ENCODE measurements at places on chromosomes 5 and 9.

GRCh38 chr5:149490599-149491485, 60.4 kb downstream of the CSNK1A1 start:
- DNase-seq, result no peak

DNA sequence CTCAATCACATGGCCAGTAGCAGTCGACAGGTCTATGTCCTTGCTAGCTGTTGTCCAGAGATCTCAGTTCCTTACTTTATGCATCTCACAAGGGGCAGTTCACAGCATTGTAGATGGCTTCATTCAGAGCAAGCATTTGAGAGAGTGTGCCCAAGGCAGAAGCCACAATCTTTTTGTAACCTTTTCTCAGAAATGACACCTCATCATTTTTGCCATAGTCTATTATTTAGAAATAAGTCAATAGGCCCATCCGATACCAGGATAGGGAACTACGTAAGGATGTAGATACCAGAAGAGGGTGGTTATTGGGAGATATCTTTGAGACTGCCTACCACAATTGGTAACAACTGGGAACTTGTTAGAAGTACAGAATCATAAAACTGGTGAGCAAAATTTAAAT, 37.1 kb downstream of the LURAP1L start:
- no peak for DNase-seq

GRCh38 chr5:60521376-60522291, 178.3 kb downstream of the DEPDC1B start:
- no peak for DNase-seq

DNA sequence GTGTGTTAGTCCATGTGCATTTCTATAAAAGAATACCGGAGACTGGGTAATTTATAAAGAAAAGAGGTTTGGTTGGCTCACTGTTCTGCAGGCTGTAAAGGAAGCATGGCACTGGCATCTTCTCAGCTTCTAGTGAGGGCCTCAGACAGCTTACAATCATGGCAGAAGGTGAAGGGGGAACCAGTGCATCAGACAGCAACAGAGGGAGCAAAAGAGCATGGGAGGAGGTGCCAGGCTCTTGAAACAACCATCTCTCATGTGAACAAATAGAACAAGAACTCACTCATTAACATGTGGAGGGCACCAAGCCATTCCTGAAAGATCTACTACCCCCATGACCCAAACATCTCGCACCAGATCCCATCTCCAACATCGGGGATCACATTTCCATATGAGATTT, 89.2 kb upstream of the IL33 start:
- DNase-seq, result no peak

DNA sequence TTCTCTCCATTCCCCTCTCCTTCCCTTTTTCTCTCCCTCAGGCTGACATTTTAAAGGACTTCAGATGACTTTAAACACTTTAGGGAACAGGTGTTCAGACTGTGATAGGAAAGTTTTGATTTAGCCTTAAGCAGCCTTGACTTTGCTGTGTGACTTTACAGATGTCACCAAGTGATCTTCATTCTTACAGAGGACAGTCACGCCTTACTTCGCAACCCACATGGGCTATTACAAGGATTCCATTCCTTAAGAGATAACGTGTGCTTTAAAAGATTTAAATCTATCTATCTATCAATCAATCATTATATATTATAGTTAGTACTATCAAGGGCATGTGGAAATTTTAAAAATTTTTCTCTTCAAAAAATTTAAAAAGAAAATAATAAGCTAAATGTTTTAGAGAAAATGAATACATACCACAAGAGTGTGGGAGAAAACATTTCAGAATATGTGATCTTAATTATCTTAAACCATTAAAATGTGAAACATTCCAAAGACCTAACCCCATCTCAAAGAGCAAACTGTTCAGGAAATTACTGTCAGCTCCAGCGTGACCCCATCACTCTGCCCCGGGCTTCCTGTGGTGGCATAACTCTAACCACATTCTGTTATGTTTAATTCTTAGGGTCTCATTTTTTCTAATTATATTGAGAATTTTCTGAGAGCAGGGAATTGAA, 530.5 kb downstream of the SEMA5A start:
- no peak for DNase-seq

- peak; percentile 85 for DNase-seq
Measured at GRCh38 chr5:172697123-172698121, 56.4 kb downstream of the NEURL1B start.

- DNase-seq, result peak; percentile 33
Measured at GRCh38 chr9:136170006-136170901, 34.7 kb downstream of the LHX3 start.

DNA sequence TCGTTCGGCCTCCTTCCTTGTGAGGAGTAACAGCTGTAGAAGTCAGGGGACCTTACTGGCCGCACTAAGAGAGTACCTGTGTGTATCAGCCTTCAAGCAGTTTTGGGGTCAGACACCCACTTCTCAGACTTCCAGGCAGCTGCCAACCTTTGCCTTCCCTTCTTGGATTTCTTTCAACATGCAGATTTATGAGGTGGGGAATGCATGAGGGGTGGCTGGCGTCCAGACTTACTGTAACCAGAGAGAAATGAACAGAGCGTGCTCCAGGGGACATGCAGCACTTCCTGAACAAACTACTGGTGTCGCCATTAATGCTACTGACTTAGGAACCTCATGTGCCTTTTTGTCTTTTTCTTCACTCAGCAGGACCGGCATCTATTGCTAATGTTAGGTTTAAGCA, 46.7 kb downstream of the INSYN2B start:
- no peak for DNase-seq

DNA sequence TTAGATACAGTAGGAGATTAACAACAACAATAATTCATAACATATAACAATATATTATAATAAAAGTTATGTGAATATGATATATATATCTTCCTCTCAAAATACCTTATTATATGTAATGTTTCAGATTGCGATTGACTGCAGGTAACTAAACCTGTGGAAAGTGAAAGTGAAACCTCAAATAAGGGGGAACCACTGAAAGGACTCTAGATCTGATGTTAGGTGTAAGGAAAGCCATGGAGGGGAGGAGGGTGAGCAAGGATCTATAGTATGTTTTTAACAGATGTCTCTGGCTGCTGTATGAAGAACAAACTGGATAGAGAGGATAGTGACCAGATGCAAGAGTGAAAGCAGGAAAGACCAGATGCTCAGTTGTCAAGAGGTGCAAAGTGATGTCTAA, 5.8 kb upstream of the FSTL4 start:
- no peak for DNase-seq

DNA sequence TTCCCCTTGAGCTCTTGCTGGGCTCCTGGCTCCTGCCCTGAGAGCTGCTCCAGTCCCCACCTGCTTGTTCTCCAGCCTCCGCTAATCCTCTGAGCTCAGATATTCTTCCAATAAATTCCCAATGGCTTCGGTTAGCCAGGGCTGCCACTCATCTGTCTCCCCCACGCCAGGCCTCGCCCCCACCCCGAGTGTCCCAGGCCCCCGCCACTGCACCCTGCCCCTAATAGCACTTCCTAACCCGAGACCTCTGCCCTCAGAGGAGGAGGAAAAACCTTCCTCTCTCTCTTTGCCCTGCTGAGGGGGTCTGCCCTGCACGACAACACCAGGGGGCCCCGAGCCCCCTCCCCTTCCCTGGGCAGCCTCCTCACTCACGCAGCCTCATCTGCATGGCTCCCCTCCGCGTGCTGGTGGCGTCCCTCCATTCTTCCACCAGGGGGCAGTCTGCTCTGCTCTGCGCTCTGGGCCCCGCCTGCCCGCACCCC, 5.4 kb upstream of the LCN15 start:
- peak; percentile 60 for DNase-seq

DNA sequence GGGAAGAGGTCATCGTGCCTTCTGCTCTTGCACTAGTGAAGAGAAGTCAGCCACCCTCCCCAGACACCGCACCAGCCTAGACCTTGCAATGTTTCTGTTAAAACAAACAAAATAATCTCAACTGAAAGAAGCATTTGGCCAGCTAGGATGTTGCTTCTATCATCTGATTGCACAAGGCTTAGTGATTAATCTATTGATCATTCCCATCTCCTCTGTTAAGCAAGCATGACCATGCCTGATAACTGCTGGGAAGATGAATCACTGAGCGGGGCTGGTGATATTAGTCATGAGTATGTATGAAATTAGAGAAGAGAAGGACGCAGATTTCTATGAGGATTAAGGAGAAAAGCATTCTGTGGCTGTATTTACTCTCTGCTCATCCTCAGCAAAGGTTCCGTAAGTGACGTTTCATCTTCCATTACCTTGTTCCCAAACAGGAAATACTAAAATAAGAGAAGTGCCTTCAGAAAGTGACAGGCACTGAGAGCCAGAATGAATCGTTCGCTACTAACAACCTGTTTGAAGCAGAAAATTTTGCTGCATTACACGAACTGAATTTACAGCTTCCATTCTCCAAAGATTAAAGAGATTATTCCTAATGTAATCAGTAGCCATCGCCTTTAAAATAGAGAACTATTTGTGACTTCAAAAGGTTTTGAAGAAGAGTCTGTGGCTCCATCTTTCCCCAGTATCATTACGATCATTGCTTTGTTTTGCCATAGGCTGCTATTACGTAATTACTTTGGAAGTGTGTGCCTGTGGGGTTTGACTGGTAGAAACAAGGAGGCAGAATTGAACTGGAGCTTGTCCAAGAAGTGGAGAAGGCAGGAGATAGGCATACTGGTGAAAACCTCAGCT, 219.1 kb downstream of the MED10 start:
- no peak for DNase-seq

- no peak for DNase-seq
Measured at GRCh38 chr9:121551985-121552753, 52.5 kb upstream of the GGTA1 start.

DNA sequence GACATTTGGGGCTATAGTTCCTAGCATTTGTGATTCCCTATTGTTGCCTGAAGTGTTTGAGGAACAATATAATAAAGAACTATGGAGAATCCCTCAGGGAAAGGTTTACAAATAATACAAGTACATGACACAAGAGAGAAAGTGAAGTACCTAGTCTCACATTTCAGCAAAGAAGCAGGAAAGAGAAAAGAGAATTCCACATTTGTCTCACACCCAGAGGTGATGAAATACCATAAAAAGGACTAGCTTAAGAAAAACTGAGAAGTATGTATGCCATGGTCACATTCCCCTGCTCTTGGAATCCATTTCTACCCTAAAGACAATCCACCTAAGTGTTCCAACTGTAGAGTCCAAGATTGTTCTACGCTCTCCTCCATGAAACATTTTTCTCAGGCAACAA, 79.0 kb upstream of the TARS1 start:
- DNase-seq, result no peak

- DNase-seq, result no peak
Measured at GRCh38 chr9:4755026-4755609, 14.1 kb upstream of the AK3 start.

GRCh38 chr5:37789991-37790390, 49.9 kb downstream of the GDNF start:
- no peak for DNase-seq

- DNase-seq, result peak; percentile 27
Measured at GRCh38 chr9:12775679-12776512, 1.1 kb downstream of the LURAP1L start.

GRCh38 chr5:76684756-76685519, 31.0 kb upstream of the F2R start:
- no peak for DNase-seq

- DNase-seq, result no peak
Measured at GRCh38 chr9:95989297-95989696, 113.8 kb downstream of the ERCC6L2 start.

- no peak for DNase-seq
Measured at GRCh38 chr9:106291786-106292185, 571.2 kb upstream of the ZNF462 start.

DNA sequence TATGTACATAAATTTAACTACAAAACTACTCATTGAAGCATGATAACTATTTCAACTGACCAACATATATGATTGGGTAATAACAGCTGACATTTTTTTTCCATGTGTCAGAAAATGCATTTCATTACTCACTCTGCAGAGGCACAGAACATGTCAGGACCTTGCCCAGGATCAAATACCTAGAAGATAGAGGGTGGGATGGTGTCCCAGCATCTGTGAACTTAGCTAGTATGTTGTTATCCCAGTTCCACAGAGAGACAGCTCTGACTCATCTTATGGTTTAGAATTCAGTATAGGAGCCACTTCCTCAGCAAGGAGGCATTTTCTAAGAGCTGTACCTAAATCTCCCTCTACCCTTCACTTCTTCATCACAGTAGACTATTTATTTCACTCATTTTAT, 1198.6 kb upstream of the ACO1 start:
- DNase-seq, result no peak

DNA sequence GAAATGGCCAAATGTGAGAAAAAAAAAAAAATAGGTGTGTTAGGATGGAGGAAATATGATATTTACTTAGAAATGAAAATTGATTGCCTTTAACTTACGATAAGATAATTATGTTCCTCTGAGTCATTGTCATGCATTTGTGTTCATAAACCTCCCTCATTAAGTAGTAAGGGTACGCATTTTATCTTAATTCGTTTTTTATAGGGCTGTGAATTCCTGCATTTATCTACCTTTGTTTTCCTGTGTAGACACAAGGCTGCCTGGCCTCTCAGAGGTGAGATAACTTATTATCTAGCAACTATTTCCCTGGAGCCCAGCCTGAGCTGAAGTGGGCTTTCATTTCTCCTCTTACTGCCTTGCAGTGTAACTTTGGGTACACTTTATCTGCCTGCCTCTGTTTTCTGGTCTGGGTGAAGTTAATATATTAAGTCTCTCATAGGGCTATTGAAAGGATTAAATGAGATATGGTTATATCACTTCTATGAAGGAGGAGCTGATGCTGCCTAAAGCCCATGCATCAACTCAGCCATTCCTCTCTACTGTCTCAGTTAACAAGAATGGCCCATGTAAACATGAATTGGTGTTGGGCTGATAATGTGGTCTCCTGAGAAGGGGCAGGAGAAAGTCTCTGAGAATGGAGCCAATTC, 103.8 kb upstream of the KLF4 start:
- no peak for DNase-seq

DNA sequence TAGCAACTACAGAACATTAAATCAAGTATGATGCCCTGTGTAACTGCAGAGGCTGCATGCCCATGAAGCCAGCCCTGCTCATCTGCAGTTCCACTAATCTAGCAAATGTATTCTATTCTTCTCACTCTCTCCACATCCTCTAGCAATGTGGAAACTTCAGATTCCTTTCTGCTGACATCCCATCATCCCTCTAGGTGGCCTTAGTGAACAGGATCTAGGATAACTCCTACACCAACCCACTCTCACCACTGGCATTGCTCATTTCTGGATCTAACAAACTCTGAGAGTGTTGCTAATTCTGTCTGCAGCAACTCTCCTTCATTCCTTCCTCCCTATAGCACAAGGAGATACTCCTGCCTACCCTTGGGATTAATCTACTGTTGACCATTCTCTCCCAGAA, 80.8 kb downstream of the FAM81B start:
- no peak for DNase-seq

GRCh38 chr5:35543408-35543807, 74.3 kb upstream of the SPEF2 start:
- DNase-seq, result no peak

DNA sequence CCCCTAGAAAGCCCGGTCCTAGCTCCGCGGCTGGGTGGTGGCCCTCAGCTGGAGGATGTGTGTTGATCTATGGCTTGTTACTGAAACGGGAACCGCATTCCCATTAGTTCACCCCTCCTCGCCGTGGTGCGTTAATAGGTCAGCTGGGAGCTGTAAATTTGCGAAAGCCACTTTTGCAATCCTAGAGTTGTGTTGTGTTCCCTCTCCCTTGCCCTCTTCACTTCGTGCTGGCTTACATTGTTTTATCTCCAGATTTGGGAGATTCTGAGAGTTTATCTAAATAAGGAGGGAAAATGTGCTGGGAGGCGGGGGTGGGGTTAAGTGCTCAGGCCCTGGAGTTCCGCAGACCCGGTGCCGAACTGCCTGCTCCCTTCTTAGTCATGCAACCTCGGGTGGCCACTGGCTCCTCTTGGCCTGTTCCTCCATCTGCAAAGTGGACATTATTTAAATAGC, 62.8 kb downstream of the HMCN2 start:
- DNase-seq, result no peak

Measured in erythroblast (primary cell).